T-helper 1 cell (primary cell): ENCODE measurements at places on chromosomes 12 and 14.

DNA sequence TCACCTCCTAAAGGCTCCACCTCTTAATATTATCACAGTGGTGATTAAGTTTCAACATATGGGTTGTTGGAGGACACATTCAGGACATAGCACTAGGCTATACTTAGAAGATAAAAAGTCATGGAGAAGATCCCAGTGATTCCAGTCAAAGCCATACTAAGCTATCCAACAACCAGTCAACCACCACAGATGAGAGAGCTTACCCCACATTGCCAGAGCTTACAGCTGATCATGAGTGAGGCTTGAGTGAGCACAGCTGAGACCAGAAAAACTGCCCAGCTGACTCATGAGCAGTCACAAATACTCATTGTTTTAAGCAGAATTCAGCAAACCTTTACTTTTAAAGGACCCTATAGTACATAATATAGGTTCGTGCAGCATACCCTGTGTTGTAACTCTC, 85.1 kb downstream of the DRAM1 start:
- DNase-seq, result no peak

- DNase-seq, result no peak
These were observed 505.1 kb upstream of the SYT1 start for GRCh38 chr12:78359520-78359919.

DNA sequence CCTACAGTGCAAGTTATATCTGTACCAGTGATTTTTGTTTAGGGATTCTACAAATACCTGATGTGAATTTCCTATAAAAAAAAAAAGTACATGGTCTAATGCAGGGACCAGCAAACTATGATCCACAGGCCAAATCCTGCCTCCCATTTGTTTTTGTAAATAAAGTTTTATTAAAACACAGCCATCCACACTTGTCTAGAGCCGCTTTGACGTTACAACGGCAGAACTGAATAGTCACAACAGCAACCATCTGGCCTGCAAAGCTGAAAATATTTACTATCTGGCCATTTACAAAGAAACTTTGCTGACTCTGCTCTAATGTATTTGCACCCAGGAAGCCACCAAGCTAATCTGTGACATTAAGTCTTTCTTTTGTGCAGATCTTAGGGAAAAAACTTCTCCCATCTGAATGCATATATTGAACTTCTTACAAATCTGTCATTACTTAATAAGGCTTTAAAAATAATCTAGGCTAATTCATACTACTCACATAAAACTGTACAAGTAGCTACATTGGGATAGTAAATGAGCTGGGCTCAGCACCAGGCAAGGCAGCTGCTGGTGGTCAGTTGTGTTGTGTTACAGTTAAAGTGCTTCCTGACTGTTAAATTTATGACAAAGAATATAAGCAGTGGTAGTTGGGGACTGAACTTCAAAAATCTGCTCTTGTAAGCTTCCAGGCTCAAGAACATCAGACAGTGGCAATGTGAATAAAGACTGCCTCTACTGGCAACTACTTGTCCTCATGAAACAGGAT, 303.3 kb downstream of the MED13L start:
- DNase-seq, result no peak

DNA sequence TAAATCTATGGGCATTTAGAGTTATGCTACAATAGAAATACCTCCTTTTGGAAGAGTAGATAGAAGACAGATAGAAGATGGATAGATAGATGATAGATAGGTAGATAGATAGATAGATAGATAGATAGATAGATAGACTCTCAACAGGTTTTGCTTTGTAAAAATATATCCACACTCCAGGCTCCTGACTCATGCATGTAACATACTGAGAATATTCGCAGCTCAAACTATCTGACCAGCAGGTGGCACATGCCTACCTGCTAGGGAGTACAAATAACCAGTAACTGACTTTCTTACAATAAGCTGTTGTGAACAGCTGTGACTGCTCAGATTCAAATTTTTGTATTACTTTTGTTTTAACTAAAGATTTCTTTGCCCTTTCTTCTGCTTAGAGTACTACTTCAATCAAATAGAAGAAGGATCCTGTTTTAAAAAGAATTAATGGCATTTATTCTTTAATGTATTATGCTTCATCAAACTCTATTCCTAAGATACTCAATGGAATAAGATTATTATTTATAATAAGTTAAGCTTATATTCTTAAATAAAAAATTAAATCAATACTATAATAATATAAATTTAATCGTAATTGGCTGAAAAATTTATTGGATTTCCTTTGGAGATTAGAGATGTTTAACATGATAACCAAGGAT, 15.8 kb upstream of the CPNE8 start:
- peak; percentile 30 for DNase-seq

DNA sequence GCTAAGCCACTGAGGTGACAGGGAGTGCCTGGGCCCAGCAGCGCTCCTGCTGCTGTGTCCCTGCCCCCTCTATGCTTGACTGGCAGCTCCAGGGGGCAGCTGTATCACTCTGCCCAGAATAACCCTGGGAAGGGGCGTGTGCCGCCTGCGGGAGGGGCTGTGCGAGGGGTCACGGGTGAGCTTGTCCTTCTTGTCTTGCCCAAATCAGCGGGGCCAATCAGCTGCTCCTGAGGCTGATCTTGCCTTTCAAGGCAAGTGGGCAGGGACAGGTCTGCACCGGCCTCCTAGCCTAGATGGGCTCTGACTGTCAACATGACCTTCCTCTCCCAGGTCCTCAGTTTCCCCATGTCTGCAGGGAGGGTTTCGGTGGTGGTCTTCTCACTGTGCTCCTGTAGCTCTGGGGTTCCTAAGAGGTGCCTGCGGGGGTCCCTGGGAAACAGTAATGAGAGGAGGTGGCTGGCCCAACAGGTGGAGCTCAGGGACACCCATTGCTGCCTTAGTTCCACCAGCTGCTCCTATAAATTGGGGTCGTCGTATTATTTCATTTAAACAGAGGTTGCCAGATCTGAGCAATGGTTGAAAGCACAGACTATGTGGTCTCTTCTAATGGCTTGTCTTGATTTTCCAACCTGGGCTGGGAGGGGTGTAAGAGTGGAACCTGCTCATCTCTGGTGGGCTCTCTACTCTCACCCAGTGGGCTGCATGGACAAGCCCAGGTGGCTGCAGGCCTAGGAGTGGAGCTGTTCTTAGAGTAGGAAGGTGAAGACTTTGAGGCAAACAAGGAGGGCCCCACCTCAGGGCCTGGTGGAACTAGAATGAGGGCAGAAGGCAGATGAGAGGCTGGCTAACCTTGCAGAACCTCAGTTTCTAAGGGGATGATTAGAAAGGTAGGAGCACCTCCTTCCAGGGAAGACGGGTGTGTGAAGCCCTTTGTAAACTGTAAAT, 11.7 kb downstream of the RTL1 start:
- DNase-seq, result no peak

DNA sequence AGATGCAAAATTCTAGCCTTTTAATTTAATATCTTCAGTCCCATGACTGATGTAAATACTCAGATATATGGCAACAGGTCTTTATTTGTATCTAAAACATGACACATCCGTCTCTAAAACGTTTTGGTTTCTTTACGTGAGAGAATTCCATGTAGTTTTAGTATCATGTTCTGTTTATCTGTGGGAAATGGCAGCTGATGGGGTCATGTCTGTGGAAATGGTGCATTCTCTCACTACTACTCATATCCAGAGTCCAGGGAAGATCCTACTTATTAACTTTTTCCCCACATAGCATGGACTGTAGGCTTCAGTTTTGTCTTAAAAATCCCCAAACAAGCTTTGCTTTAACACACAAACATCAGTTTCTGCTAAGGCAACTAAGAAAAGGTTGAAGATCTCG, 53.8 kb downstream of the SPTLC2 start:
- no peak for DNase-seq

- DNase-seq, result no peak
These were observed 26.1 kb downstream of the PRPF40B start for GRCh38 chr12:49649445-49649844.

GRCh38 chr12:69733638-69734037, 5.0 kb upstream of the RAB3IP start:
- DNase-seq, result no peak

DNA sequence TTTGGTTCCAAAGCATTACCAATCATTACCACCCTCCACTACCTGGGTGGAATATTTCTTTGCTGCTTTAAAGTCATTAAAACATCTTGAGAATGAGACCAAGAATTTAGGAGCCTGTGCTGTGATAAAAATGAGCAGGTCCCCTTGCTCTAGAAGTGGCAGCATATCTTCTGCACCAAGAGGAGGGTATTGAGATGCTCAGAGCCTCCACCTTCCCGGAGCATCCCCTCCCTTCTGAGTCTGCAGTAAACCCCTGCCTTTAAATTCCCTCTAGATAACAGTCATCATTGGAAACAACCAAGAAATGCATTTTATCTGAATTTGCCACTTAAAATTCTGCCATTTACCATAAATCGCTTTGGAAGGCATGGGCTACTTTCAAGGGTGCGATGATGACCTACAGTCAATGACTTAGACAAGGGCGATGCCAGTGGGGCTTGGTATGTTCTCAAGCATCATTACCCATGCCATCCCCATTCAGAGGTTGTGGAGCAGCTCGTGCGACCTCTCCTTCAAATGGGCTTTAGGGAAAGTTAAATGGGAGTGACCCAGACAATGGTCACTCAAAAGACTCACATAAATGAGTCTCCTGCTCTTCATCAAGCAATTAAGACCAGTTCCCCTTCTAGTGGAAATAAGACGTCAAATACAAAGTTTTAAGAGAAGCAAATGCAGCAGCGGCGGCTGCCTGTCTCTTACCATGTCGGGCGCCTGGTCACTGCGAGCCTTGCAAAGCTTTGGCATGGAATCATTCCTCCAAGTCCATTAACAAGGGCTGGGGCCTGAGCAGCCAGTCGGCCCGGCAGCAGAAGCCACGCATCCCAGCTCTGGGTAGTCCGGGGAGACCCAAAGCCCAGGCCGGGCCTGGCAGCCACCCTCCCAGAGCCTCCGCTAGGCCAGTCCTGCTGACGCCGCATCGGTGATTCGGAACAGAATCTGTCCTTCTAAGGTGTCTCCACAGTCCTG, 334.5 kb downstream of the TMEM121 start:
- no peak for DNase-seq

GRCh38 chr12:117076410-117077372, 22.5 kb downstream of the TESC start:
- DNase-seq, result no peak

GRCh38 chr12:65302891-65303290, 24.4 kb downstream of the MSRB3 start:
- DNase-seq, result no peak

- DNase-seq, result no peak
These were observed 117.4 kb downstream of the DAD1 start for GRCh38 chr14:22471545-22472121.

DNA sequence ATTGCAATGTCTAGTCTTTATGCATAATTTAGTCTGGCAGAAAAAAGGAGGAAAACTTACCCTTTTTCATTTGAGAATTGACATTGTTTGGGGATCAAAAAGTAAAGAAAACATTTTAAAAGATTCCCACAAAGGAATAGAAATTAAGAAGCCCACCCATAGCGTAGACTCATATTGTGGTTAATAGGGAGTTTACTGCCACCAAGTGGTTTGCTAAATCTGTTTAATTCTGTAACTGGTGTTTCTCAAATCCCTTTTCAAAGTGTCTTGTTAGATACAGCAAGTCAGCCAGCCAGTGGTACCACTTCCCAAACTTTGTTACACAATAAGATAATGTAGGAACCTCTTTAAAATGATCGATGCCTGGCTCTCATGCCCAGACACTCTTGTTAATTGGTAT, 180.3 kb downstream of the IPO8 start:
- DNase-seq, result no peak

DNA sequence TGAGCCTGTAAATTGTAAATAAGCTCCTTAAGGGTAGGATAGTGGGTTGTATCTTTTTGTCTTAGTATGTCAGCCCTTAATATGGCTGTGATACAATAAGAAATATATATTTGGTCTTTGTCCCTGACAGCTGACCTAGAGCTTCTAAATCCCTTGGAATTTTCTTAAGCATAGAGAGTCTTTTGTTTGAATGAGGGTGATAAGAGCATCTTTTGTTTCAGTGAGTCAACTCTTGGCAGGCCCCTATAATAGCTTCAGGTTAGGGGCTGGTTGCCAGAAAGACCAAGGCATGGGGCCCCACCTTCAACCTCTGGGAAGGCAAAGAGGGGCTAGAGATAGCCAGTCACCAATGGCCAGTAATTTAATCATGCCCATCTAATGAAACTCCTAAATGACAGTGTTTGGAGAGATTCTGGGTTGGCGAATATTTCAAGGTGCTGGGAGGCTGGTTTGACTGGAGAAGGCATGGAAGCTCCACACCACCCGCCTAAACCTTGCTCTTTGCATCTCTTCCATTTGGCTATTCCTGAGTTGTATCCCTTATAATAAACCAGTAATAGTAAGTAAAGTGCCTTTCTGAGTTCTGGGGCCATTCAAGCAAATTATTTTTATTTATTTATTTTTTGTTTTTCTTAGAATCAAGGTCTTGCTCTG, 10.5 kb downstream of the PALS1 start:
- DNase-seq, result no peak

GRCh38 chr12:93378998-93379325, 1.2 kb downstream of the NUDT4 start:
- no peak for DNase-seq

DNA sequence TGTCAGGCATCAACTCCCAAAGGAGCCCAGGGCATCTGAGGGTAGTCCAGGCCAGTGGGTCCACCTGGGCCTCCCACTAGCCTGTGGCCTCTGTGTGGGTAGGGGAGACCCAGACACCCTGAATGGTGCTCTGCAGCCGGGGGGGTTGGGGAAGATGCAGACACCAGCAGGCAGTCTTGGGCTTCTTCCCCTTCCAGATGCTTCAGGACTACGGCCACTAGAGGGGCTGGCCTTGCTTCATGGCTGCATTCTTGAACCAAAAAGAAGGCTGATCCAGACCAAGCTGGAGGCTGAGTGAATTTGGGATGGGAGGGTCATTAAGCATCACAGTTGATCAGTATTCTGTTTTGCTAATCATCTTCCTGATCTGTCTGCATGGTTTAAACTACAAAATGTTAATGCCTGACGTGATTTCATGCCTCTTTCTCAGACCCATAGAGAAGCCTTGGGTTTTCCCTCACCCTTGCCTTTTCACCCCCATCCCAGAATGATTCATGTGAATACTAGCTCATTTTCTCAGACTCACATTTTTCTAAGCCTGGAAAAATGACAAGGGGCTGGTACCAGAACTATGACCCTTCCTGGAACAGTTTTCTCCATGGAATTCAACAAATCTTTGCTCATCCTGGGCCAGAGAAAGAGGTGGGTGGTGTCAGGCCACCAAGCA, 134.2 kb downstream of the NTF3 start:
- no peak for DNase-seq

- DNase-seq, result no peak
These were observed 18.2 kb downstream of the PTGER2 start for GRCh38 chr14:52332269-52332668.
